ENCODE measurements at places on chromosomes 3 and 15. TPM values are rescaled to one million over a fixed set of nuclear protein-coding genes. Genes with fewer than 3 reads are reported as not detected.
A peak's percentile ranks its signal among the peaks of the same experiment; 100 is the strongest.

CCDC33 gene
- not detected for total RNA-seq

MAN2C1 gene
- 546 TPM for total RNA-seq

NR2F2 gene
- not detected for total RNA-seq

CALML4 gene
- total RNA-seq: 2.0 TPM

ABHD17C gene
- 0.33 TPM for total RNA-seq

C3orf85 gene
- total RNA-seq: not detected

TRPM1 gene
- total RNA-seq: not detected

ARRDC4 gene
- total RNA-seq: 3.5 TPM

DNA sequence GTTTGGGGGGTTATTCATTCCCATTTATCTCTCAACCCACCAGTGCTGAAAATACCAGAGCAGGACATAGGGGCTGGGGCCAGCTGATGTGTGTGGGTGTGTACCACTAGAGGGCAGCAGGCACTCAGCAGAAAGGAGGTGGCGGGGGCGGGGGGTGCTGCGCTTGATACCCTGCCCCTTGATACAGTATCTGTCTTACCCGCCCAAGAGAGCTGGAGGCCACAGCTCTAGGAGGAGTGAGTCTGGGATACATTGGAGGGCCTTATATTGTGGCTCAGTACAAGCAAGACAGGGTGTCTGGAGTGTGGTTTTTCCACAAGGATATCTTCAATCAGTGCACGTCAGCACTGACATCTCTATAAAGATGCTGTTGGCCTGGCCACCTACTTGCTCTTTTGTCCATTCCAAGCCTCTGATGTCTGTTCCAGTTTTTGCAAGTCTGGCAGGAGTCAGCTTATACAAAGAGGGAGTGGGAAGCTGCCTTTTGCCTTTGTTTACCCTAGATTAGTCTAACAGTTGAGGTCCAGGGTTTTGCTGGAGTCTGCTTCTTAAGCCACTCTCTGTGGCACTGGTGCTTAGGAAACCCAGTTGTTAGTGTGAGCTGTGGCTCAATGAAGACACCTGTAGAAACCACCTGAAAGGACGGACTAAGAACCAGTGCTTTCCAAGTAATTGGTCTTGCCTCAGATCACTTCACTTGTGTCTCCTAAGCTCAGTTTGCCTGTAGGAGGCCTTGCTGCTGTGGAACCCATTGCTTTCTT lies 1.5 kb upstream of the RBM15B start:
- H3K27me3 ChIP-seq: no peaks in the 10 kb centered on the region
- peak overlapping the region; percentile 12 for H3K27ac ChIP-seq
- peaks cover 51% of the 10 kb centered on the region for H3K36me3 ChIP-seq
- peaks cover 82% of the 10 kb centered on the region for H3K4me1 ChIP-seq
- no peak overlapping the region for H3K4me3 ChIP-seq
- DNase-seq: peak; percentile 83

GRCh38 chr3:126961791-126962461 lies 21.0 kb upstream of the PLXNA1 start:
- no peak overlapping the region for H3K27ac ChIP-seq
- no peak for DNase-seq
- no peaks in the 10 kb centered on the region for H3K4me1 ChIP-seq
- no peak overlapping the region for H3K4me3 ChIP-seq

- H3K27me3 ChIP-seq: peaks cover 5% of the 10 kb centered on the region
- DNase-seq: no peak
- no peak overlapping the region for H3K27ac ChIP-seq
These were observed 2.7 kb upstream of the KNL1 start for GRCh38 chr15:40591389-40591788.

DNA sequence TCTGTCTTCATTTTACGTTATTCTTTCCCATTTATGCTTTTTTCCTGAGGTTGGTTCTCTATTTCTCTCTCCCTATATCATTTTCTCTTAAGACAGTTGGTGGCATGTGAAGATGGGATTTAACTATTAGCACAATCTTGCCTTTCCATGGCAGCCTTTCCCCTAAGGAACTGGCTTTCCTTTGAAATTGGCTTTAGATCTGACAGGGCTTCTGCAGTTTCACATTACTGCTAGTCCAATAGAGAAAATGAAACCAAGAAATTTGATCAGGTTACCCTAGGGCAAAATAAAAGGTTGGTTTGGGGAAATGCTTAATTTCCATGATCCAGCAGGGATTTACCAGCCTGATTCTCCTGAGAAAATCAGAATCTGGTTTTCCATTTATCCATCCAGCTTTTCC lies 22.7 kb upstream of the CHL1 start:
- no peaks in the 10 kb centered on the region for H3K36me3 ChIP-seq
- no peaks in the 10 kb centered on the region for H3K4me1 ChIP-seq
- H3K4me3 ChIP-seq: no peak overlapping the region
- H3K27ac ChIP-seq: no peak overlapping the region
- no peaks in the 10 kb centered on the region for H3K27me3 ChIP-seq
- no peak for DNase-seq

- H3K4me1 ChIP-seq: peaks cover 2% of the 10 kb centered on the region
- H3K27ac ChIP-seq: no peak overlapping the region
- no peaks in the 10 kb centered on the region for H3K27me3 ChIP-seq
These were observed 147.9 kb downstream of the OR4M2 start for GRCh38 chr15:22228101-22228762.

- H3K36me3 ChIP-seq: no peaks in the 10 kb centered on the region
- H3K27ac ChIP-seq: no peak overlapping the region
- no peak for DNase-seq
These were observed 106.2 kb upstream of the PLAAT1 start for GRCh38 chr3:193134856-193135255.

- no peak overlapping the region for H3K4me3 ChIP-seq
- H3K27ac ChIP-seq: no peak overlapping the region
- H3K36me3 ChIP-seq: no peaks in the 10 kb centered on the region
- no peak for DNase-seq
- H3K4me1 ChIP-seq: peaks cover 6% of the 10 kb centered on the region
- H3K27me3 ChIP-seq: no peaks in the 10 kb centered on the region
These were observed 297.5 kb downstream of the UACA start for GRCh38 chr15:70465812-70466211.

GRCh38 chr15:64571857-64572291 lies 111.5 kb downstream of the ZNF609 start:
- H3K4me3 ChIP-seq: no peak overlapping the region
- H3K4me1 ChIP-seq: peaks cover 17% of the 10 kb centered on the region
- H3K27me3 ChIP-seq: no peaks in the 10 kb centered on the region
- peak overlapping the region; percentile 25 for H3K27ac ChIP-seq

DNA sequence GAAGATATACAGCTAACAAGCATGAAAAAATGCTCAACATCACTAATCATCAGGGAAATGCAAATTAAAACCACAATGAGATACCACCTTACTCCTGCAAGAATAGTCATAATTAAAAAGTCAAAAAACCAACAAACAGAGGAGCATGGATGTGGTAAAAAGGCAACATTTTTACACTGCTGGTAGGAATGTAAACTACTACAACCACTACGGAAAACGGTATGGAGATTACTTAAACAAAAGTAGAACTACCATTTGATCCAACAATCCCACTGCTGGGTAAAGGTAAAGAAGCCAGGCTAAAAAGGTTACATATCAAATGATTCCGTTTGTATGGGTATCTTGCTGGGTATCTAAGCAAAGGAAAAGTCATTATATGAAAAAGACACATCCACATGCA lies 53.8 kb downstream of the STAG1 start:
- H3K4me1 ChIP-seq: peaks cover 11% of the 10 kb centered on the region
- H3K27ac ChIP-seq: no peak overlapping the region
- DNase-seq: no peak
- no peaks in the 10 kb centered on the region for H3K27me3 ChIP-seq
- no peak overlapping the region for H3K4me3 ChIP-seq
- H3K36me3 ChIP-seq: no peaks in the 10 kb centered on the region

GRCh38 chr3:81744366-81744765 lies 17.1 kb downstream of the GBE1 start:
- no peak overlapping the region for H3K4me3 ChIP-seq
- no peak overlapping the region for H3K27ac ChIP-seq
- H3K36me3 ChIP-seq: no peaks in the 10 kb centered on the region
- no peaks in the 10 kb centered on the region for H3K27me3 ChIP-seq
- DNase-seq: no peak
- H3K4me1 ChIP-seq: no peaks in the 10 kb centered on the region

DNA sequence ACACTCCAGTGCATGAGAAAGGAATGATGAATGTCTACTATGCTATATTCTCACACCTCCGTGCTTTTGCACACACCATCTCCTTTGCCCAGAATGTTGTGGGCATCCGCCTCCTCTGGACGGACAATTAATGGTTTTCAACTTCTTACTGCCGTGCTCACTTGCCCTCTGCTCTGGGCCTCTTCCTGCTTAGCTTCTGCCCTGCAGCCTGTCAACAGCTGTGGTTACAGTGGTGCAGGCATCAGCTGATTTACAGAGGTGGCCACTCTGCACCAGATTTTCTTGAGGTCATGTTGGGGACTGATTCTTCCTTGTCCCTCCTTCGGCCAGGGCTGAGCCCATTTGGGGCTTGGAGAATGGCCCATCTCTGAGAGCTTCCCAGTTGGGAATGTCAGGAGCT lies 56.5 kb upstream of the TMEM115 start:
- no peaks in the 10 kb centered on the region for H3K36me3 ChIP-seq
- DNase-seq: no peak
- no peak overlapping the region for H3K27ac ChIP-seq
- no peak overlapping the region for H3K4me3 ChIP-seq
- no peaks in the 10 kb centered on the region for H3K4me1 ChIP-seq

- H3K4me3 ChIP-seq: no peak overlapping the region
- no peaks in the 10 kb centered on the region for H3K4me1 ChIP-seq
- no peak overlapping the region for H3K27ac ChIP-seq
- H3K27me3 ChIP-seq: no peaks in the 10 kb centered on the region
These were observed 339.8 kb upstream of the SEMA6D start for GRCh38 chr15:47377465-47377864.

DNA sequence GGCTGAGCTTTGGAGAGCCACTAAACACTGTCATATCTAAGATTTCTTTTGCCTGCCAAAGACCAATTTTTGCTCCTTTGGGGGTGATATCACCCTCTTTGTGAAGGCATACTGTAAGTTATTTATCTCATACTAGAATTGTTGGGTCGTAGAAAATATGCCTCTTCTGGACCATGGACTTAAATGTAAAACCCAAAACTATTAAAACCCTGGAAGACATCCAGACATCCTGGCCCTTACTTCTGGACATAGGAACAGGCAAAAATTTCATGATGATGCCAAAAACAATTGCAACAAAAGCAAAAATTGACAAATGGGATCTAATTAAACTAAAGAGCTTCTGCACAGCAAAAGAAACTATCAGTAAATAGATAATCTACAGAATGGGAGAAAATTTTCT lies 172.2 kb downstream of the ATG7 start:
- H3K4me1 ChIP-seq: no peaks in the 10 kb centered on the region
- no peak overlapping the region for H3K27ac ChIP-seq
- no peak overlapping the region for H3K4me3 ChIP-seq
- no peak for DNase-seq
- no peaks in the 10 kb centered on the region for H3K27me3 ChIP-seq

DNA sequence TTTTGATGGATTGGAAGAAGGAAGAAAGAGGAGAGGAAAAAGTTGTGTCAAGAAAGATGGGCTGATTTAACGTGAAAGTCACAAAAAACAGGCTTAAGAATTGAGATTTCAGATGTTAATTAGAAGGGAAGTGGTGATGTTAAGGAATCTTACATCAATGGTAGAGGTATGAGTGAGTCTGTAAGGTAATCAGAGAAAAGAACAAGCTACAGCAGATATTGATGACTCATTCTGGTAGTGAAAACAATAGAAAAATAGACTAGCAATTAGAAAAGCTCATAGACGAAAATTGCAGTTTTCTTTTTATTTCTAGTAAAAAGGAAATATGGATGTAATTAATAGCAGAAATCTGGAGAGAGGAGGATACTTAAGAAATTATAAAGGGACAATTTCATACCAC lies 559.6 kb downstream of the MCTP2 start:
- H3K36me3 ChIP-seq: no peaks in the 10 kb centered on the region
- H3K27me3 ChIP-seq: no peaks in the 10 kb centered on the region
- H3K4me1 ChIP-seq: no peaks in the 10 kb centered on the region
- H3K4me3 ChIP-seq: no peak overlapping the region

DNA sequence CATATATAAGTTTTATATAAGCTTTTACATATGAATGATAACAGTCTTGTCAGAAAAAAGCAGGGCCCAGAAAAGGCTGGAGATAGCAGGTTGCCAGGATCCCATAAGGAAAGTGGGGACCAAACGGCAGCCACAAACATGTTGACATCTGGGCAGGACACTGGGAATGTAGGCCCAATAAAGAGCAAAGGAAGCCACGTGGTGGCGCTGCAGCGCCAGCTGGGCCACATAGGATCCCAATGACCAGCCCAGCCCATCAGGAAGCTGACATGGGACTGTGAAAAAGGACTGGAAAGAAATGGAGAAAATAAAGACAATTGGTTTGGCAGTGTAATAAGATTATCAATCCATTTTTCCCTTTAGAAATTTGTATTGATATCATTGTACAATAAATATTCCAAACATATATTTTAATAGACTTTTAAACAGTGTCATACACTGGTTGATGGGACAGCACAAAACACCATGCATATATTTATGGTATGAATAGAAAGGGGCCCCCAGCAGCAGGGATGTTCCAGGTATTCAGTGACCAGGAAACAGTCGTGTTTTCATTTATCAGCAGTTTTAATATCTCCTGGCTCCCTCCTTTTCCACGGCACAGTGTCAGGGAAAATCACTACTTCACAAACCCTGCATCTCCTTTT lies 89.0 kb upstream of the STRIT1 start:
- no peak overlapping the region for H3K4me3 ChIP-seq
- no peaks in the 10 kb centered on the region for H3K4me1 ChIP-seq
- no peak for DNase-seq
- H3K27me3 ChIP-seq: no peaks in the 10 kb centered on the region
- no peak overlapping the region for H3K27ac ChIP-seq

DNA sequence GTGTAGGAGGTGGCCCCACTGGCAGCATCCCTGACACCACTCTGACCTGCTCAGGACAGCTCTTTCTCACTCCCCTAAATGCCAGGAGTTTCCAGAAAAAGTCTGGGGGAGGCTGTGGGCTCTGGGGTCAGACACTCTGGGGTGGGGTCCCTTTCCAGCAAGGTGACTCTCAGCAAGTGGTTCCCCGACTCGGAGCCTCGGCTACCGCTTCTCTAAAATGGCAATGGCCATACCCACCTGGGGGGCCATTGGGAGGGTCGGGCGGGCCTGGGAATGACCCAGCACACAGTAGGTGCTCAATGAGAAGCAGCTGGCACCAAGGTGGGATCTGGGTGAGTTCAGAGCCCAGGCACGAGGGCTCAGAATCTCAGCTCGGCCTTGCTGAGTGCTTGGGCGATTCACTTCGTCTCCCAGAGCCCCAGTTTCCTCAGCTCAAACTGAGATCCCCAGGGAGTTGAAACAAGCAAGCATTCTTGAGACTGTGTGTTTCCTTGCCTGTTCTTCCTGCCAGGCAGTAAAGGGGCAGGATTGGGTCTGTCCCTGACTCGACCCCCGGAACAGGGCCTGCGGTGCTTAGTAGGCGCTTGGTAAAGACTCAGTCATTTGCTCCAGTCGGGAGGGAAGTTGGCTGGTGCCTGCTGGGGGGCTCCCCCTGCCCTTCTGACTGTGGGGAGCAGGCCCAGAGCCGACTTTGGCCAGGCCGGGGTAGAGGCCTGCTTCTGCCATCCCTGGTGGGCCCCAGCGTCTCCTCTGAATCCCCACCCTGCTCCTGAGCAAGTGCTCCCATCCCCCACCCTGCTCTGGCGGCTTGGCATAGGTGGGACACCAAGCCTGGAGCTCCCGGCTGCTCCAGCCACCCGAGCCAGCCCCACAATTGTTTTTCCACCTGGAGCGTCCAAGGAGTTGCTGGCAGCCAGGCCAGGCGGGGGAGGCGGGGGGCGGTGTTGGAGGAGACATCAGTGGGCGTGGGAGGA lies 32.9 kb upstream of the FBLN2 start:
- no peak overlapping the region for H3K27ac ChIP-seq
- H3K27me3 ChIP-seq: no peaks in the 10 kb centered on the region
- H3K36me3 ChIP-seq: no peaks in the 10 kb centered on the region
- H3K4me1 ChIP-seq: no peaks in the 10 kb centered on the region
- no peak overlapping the region for H3K4me3 ChIP-seq
- no peak for DNase-seq

Measured in CD4-positive, alpha-beta T cell (primary cell).